WTC11 (cell line): ENCODE measurements at places on chromosomes 3 and 15. TPM values are rescaled to one million over a fixed set of nuclear protein-coding genes. Genes with fewer than 3 reads are reported as not detected.

Gene CFAP44
- total RNA-seq, result 0.90 to 1.0 TPM (median 0.94 TPM) in 3 replicates

GRCh38 chr15:86231864-86232721 lies 152.4 kb downstream of the AGBL1 start:
- DNase-seq, result peak; percentile 67

DNA sequence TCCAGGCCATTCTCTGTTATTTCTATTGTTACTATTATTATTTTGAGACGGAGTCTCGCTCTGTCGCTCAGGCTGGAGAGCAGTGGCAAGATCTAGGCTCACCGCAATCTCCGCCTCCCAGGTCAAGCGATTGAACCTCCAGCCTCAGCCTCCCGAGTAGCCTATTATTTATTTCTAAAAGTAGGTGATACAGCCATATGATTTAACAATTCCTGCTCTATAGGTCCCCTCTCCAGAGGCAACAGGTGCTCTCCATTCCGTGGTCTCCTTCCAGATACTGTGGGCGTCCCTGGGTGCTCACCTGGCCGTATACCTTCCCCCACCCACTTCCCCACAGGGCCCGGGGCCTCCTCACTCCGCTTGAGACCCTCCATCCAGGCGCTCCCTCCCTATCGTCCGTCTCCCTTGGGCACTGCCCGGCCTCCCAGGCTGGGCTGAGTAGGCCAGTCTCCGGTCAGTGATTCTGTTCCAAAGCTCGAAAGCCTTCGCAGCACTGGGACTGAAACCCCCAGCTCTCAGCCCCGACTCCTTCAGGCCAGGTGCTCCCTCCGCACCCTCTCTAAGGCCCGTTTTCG lies 708 bp upstream of the PTPN23 start:
- no peak for DNase-seq

- DNase-seq, result no peak
Observed at GRCh38 chr3:13479332-13479581, 849 bp upstream of the HDAC11 start.

Gene SYNPR
- 0.78 to 1.4 TPM (median 0.85 TPM) in 3 replicates for total RNA-seq

Gene SHF
- total RNA-seq, result 30.6 to 33.1 TPM (median 31.0 TPM) in 3 replicates

GRCh38 chr3:45426161-45426560 lies 37.8 kb downstream of the LARS2 start:
- DNase-seq, result peak; percentile 45

DNA sequence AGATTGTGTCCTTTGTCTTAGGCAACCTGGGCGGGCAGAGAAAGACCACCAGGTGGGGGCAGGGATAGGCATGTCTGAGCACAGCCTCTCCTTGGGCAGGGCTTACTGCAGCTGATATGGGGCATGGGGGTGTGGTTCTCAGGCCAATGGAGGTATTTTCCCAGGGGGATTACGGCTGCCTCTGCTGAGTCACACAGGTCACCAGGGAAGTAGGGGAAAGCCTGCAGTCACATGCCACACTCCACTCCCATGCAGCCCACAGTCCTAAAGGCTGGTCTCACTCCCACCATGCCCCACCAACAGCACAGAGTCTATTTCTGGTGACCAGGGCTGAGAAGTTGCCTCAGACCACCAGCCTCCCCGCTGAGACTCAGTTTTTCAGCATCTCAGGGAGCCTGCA lies 466.4 kb downstream of the DIPK2A start:
- DNase-seq, result no peak

- no peak for DNase-seq
Observed at GRCh38 chr3:31093606-31094005, 199.1 kb upstream of the GADL1 start.

DNA sequence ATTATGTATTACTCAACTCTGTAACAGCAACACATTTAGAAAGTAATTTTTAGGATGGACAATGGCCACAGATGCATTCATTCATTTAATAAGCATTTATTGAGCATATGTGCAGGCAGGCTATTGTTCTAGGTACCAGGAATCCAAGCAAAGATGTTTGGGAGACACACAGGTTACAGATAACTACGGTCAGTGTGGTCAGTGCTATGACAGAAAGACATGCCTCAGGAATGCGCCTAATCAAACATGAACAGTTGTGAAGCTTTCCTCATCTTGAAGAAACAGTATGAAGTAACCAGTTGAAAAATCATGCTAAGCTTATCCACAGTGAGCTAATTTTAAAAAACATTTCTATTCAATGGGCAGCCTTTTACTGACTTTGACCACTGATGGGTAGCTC lies 155.4 kb upstream of the CCDC54 start:
- DNase-seq, result no peak

GRCh38 chr3:134084242-134084950 lies 54.7 kb upstream of the SLCO2A1 start:
- DNase-seq, result no peak

DNA sequence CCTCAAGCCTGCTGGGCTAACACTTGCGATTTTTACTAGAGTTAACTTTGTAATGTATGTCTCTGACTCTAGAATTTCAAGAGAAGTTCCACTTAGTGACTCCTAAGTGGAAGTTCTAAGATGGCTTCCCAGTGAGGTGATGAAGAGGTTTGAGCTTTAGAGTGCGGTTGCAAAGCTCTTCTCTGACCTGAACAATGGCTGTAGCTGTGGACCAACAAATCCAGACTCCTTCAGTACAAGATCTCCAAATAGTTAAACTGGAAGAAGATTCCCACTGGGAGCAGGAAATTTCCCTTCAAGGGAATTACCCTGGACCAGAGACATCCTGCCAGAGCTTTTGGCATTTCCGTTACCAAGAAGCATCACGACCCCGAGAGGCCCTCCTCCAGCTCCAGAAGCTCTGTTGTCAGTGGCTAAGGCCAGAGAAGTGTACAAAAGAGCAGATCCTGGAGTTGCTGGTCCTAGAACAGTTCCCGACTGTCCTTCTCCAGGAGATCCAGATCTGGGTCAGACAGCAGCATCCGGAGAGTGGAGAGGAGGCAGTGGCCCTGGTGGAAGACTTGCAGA lies 22.3 kb downstream of the WDR73 start:
- DNase-seq, result no peak

DNA sequence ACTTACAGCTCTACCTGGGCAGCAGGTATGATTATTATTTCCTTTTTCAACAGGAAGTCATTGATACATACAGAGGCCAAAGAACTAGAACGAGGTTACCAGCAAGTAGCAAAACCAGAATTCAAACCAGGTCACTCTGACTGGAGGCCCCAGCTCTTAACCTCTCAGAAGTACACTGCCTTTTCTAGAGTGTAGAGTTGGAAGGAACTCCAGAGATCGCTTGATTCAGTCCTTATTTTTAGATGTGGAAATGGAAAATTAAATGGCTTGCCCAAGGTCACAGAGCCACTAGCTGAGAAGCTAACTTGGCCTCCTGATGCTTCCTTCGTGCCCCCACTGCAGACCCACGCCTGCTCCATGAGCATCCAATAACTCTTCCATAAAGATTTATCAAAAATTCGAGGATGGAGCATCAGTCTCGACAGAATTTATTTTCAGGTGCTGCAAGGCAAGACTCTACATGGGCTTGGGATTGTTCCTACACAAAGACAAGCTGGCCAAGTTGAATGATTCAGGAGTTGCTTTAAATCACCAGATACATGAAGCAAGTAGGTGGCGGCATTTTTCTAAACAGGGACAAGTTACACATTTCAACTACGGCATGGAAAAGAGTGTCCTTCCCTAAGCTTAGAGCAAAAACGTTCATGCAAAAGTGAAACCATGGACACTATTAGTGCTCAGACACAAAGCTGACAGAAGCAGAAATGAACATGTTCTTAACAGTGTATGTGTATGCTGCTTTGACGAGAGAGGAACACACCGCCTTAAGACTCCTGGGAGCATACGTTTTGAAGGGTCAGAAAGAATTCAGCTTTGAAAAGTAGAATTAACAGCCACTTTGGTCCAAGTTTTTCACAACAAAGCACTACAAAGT lies 235.7 kb downstream of the THRB start:
- no peak for DNase-seq

Gene SNURF
- 50.8 to 77.2 TPM (median 66.8 TPM) in 3 replicates for total RNA-seq

Gene PIK3R4
- total RNA-seq, result 37.2 to 43.8 TPM (median 41.5 TPM) in 3 replicates

Gene GOLGA8O
- total RNA-seq, result not detected in 3 replicates

Gene TMEM43
- 23.9 to 27.7 TPM (median 24.1 TPM) in 3 replicates for total RNA-seq
